ENCODE measurements at places on chromosomes 5 and 9. TPM values are rescaled to one million over a fixed set of nuclear protein-coding genes. Genes with fewer than 3 reads are reported as not detected.

- no peak for DNase-seq
Measured at GRCh38 chr5:180645274-180646204, 3.9 kb downstream of the FLT4 start.

DNA sequence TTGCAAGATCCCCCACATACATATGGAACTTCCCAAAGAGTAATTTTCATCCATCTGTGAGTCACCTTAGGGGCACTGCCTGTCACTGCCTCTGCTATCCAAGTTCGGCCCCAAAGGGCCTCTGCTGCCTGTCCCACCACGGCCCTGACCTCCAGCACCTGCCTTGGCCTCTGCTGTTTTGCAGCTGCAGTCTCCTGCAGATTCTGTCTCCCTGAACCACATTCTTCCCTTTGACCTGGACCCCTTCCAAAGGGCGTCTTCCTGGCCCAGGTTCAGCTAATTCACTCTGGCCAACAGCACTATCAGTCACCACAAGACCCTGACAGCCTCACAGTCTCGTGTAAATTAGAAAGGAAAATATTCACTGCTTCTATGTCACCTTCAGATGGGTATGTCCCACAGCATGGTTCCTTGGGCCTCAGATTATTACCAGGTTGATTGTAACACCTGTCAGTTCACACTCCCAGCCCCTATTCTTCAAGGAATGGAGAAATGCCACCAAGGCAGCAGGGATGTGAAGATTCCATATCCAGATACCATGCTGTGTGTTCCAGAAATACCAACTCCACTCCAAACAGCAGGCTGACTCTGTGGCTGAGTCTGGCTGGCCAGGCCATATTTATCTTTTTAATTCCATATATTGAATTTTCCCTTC is 479.3 kb downstream of the ARHGEF28 start:
- no peak for DNase-seq

DNA sequence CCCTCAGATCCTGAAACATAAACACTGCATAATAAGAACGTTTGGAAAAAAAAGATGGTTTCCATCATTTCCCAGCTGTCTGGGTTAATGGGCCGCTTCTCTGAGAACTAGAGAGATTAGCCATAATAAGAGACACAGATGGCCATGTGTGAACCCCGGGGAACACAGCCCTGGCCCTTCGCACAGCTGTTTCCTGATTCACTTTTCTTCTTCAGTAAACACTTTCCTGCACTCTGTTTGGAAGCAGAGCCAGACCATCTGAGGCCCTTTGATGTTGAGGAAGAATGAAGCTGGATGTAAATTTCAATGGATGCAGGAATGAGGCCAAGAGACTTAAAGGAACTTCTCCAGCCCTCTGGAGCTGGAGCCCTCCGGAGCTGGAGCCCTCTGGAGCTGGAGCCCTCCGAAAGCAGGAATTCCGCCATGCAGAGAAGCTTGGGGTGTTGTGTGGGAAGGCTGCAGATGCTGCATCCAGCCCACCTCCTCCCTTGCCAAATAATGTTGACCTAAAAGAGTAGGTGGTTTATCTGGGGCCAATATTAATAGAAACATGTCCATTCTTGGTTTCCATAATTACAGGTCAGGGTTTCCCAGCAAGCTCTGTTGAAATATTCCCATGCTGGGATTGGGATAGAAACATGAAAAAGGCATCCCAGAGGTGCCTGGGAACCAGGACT is 218.9 kb downstream of the NXNL2 start:
- DNase-seq, result no peak

- DNase-seq, result no peak
Measured at GRCh38 chr9:16417749-16418148, 452.7 kb downstream of the BNC2 start.

- DNase-seq, result no peak
Measured at GRCh38 chr5:176425138-176425537, 8.8 kb upstream of the CLTB start.

DNA sequence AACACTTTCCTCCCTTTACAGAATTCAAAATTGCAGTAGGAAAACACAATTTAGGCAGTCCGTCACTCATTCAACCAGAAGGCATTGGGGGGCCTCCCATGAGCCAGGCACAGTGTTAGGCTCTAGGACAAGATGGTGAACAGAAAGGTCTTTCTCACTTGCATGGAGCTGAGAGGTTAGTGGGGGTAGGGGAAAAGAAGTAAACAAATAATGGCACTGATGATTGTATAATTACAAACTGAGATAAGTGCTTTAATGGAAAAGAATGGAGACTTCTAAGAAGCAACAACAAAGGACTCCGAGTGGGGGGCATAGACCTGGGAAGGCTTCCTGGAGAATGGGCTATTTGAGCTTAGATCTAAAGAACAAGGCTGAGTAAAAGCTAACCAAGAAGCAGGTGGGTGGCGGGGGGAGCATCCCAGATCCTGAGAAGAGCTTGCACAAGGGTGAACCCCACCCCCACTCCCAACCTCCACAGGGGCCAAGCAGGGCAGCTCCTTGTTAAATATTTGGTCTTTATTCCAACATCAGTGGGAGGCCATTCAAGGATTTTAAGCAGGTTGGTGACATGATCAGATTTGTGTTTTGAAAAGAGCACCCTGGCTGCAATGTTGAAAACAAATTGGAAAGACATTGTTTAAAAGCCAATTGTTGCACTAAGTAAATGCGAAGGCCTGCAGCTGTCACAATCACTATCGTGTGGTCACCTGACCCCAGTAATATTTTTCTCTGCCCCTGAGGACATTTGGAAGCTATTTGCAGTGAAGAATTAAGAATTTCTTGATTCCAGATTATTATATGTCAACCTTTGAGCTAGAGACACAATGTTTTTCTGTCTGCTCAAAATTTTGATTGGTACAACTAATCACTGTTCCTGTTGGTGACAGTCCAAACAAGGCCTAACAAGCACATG is 73.9 kb upstream of the EFNA5 start:
- DNase-seq, result no peak

DNA sequence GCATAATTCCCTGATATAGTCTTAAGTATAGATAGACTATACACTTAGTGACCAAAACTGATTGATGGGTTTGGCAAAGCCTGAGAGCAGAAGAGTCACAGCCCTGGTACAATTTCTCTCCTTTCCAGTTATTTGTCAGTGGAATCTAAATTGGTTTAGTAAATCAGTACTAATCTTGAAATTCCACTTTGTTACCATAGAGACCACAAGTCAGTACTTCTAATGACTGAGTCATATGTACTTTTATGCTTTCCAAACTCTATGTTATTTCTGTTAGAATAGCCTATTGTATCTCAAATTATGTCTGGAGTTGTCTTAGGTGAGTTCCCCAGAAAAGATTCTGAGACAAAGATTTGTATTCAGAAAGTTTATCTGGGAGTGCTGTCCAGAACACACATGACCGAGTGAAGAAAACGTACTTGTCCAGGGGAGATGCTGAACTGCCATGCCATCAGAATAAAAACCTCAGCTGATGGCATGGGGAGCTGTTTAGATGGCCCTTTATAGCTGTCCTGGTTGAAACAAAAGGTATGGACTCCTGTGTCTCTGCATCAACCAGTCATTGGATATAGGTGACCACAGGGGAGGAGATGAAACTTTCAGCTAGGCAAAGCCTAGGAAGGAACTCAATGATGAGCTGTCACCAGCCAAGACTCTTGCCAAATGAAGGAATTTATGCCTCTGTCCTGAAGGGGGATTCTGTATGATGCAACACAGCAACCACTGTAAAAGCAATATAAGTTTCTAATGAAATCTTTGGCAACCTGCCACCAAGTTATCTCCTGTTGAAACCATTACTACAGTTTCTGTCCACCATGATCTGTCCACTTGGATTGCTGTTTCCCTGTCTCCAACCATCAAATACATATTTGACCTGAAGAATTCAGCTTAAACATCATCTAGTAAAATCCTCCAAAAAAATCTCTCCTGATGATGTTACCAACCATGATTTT is 18.0 kb upstream of the SMC2 start:
- DNase-seq, result no peak

The SLCO6A1 gene
- not detected for total RNA-seq

Measured in T-cell (primary cell).